Calu3 (cell line): ENCODE measurements at places on chromosomes 1 and 21. TPM values are rescaled to one million over a fixed set of nuclear protein-coding genes. Genes with fewer than 3 reads are reported as not detected.

DNA sequence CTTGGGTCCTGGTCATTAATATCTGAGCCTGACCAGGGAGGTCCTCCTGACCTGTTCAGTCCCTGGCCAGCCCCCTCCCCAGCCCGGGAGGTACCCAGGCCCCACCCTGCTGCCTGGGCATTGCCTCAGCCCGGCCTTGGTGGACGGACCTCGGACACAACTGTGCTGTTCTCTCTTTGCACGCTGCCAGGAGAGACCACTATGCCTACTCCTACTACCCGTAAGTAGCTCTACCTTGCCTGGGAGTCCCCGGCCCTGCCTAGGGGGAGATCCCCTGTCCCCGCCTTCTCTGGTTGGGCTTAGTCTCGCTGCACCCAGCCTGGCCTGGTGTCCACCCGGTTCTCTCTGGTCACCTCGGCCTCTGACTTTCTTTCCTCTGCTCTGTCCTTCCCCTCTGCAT, 53.2 kb downstream of the PTPRU start:
- DNase-seq = no peak

Gene SPRR2E
- not detected in 2 replicates for total RNA-seq

- no peak for DNase-seq
These were observed 291.6 kb upstream of the DUSP10 start for GRCh38 chr1:222033450-222033849.

- DNase-seq = no peak
These were observed 1.5 kb downstream of the PHGDH start for GRCh38 chr1:119713039-119713748.

Gene LCE2A
- not detected in 2 replicates for total RNA-seq

DNA sequence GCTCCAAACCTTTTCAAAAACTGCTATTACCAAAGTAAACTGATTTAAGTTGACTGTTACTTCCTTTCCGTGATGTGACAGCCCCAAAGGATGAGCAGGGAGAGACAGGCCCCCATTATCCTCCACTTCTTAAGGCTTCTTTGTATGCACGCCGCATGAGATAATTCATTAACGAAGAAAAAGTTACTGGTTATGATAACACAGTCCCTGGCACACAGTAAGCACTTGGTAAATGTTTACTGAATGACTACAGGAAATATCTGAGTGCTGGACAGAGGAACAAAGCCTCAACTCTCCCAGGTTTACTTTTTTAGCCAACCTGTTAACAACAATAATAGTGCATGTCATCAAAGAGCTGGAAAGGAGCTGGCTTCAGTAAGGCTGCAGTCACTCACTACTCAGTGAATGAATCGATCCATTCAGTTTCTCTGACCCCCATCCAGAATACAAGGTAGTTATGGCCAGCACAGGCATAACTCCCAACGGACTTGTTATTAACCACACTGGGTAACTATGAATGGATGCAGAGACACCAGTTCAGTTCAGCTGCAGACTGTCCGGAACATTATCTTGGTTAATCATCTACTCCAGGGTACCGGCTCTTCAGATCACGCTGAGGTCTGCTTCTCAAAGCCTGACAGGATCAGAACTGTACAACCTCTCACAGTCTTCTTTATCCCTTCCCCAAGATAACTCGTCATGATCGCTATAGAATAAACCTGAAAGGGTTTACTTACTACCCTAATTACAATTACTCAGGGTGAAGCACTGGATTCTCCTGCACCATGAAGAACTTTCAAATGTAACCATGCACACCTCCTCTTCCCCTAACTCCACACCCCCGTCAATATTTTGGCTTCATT, 58.3 kb downstream of the TGFBR3 start:
- DNase-seq = peak; percentile 73

DNA sequence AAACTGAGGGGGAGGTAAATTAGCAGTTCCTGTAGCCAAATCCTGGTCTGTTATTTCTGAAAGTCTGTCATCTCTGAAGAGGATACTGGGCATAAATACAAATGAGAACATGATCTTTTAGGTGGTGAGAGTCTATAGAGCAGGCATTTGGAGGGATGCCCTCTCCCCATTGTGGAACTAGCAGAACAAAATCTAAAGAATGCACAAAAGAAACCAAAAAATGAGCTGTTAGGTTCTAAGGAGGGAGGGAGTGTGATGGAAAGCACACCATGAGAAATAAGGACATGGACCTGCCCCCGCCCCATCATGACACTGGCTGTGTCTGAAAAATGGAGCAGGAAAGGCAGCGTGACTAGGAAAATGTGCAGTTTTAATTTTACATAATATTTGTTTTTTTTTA, 262.0 kb downstream of the KIF26B start:
- no peak for DNase-seq

DNA sequence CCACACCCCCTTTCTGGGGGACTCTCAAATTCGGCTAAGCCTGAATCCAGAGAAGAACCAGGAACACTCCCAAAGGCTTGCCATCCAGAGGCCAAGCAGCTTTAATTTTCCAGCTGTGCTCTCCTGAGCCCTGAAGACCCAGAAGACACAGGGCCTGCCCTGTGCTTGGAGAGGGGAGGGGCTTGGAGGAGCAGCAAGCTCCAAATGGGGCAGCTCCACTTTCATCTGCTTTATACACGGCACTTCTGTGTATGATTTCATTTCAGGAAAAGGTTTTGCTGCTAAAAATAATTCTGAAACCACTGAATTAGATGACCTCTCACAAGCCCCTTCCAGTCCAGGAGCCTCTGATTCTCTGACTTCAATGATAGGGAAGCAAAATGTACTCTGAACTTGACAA, 39.2 kb upstream of the CTTNBP2NL start:
- no peak for DNase-seq

GRCh38 chr1:166695115-166695514, 144.2 kb upstream of the POGK start:
- DNase-seq = no peak
